LHCN-M2 (cell line): ENCODE measurements at places on chromosomes 6 and 20. TPM values are rescaled to one million over a fixed set of nuclear protein-coding genes. Genes with fewer than 3 reads are reported as not detected.

STXBP5 gene
- total RNA-seq = 28.0 and 34.8 TPM in 2 replicates

UBD gene
- total RNA-seq = not detected in 2 replicates

IMPG1 gene
- not detected in 2 replicates for total RNA-seq

SRSF12 gene
- not detected in 2 replicates for total RNA-seq

BEND6 gene
- 8.7 and 14.1 TPM in 2 replicates for total RNA-seq

PDE10A gene
- 17.9 and 21.6 TPM in 2 replicates for total RNA-seq
